Uterus (tissue), 4 donors: ENCODE measurements at places on chromosomes 16 and 17. TPM values are rescaled to one million over a fixed set of nuclear protein-coding genes. Genes with fewer than 3 reads are reported as not detected.

- DNase-seq = peak; percentile 61
Observed at GRCh38 chr17:27489045-27489715, 32.9 kb downstream of the KSR1 start.

DNA sequence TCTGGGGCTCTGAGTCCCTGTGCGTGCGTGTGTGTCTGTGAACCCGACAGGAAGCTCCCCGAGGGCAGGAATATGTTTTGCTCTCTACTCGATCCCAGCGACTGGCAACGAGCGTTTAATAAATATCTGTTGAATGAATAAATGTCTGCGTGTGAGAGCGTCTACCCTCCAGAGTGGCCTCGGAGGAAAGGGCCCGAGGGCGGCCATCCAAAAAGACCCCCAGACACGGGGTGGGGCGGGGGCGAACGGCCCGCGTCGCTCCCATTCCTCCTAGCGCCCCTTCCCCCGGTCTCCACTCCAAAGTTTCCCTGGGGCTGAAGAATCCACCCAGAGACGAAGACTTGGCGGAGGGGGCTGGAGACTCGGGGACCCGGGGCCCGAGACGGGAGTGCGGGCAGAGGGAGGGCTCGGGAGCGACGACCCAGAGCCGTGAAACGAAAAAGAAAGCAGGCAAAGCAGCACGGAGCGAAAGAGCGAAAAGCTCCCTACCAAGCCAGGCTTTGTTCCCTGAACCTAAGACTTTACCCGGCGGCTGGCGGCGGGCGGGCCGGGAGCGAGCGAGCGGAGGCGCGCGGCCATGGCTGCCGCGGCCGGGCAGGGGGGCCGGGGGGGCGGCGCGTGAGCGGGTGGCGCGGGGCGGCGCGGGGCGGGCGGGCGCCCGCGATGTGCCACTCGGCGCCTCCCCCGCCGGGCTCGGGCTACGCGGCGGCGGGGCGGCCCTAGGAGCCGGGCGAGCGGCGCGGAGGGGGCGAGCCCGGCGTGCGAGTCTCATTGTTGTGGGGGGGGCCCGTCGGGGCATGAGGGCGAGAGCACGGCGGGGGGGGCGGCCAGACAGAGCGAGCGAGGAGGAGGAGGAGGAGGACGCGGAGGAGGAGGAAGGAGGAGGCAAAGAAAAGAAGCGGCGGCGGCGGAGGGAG lies at the start of gene MLLT6:
TSS of gene MLLT6 (plus strand) at position 668 of the 917 bp plus-strand sequence. CDS start 360 bp downstream, outside the sequence.
- peak; percentile 80 for DNase-seq

DNA sequence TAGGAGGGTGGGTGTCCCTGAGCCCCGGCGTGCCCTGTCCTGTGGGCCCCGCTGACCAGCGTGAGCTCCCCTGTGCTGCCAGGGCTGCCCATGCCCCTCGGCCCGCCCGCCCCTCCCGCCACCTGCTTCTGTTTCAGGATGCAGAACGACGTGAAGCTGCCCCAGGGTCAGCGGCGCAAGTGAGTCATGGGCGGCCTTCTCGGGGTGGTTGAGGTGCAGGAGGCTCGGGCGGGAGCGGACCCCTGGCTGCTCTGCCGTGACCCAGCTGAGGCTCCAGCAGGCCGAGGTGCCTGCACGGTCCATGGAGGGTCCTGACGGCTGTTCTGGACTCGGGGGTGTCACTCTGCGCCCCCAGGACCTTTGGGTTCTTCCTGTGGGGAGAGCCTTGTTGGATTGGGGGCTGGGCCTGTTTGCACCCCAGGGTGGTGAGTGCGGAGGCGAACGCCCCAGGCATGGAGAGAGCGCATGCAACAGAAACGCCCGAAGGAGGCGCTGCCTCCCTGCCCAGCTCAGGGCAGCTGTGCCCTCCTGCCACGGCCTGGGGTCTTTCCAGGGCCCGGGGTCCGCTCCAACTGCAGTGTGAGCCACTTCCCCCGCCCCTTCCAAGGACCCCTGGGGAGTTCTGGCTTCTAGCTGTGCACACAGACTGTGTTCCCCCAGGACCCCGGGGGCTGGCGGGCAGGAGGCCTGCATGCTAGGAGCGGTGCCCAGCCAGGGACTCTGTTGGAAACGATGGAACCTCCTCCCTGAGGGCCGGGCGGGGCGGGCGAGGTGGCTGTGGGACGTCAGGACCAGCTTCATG lies 4.0 kb downstream of the SLC25A10 start:
- DNase-seq = no peak

GRCh38 chr16:69859105-69859989 lies 91.8 kb upstream of the CLEC18A start:
- no peak for DNase-seq

DNA sequence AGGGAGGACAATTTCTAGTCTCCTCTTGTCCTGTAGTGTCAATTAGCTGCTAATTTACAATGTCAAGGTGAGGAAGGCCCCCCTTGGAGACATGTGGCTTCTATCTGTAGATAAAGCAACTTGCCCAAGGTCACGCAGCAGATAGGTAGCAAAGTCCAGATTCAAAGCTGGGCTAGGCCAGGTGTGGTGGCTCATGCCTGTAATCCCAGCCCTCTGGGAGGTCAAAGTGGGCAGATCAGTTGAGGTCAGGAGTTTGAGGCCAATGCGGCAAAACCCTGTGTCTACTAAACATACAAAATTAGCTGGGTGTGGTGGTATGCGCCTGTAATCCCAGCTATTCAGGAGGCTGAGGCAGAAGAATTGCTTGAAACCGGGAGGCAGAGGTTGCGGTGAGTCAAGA lies 11.1 kb downstream of the TRPV3 start:
- DNase-seq = no peak

FOXF1 gene
- 4.9 TPM for total RNA-seq

PRR11 gene
- 1.6 TPM for total RNA-seq
